Renal cortical epithelial cell (primary cell): ENCODE measurements at places on chromosomes 1 and 21.

DNA sequence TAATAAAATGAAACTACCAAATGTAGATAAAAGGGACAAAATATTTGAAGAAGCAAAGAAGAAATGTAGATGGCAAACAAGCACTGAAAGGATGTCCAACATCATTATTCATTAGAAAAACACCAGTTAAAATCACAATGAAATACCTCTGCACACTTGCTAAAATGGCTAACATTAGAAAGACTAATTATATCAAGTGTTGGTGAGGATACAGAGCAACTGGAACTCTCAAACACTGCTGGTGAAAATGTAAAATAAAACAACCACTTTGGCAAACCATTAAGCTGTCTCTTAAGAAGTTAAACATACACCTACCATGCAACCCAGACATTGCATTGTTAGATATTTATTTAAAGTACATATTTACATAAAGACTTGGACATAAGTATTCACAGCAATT lies 138.6 kb upstream of the FGGY start:
- no peak for DNase-seq

DNA sequence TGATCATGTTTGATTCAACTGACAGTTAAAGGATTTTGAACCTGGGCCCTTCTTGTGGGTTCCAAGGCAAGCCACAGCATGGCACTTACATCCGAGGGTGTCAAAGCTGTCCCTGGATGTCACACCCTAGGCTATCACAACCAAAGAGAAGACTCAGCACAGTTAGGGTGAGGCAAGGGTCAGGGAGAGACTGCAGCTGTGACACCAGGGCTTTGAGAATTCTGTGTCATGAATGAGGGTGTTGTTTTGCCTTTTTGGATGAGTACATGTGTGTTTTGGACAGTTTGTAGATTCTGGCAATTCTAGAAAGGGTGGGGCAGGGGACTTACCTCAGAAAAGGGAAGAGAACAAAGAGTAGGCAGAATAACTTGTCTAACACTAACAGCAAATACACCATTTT lies 37.8 kb upstream of the ZNF326 start:
- DNase-seq, result no peak

GRCh38 chr1:226657895-226658545 lies 81.1 kb downstream of the ITPKB start:
- no peak for DNase-seq

- DNase-seq, result no peak
These were observed 62.1 kb upstream of the CNTN2 start for GRCh38 chr1:204980840-204981405.

GRCh38 chr21:41660748-41661147 lies 106.1 kb downstream of the RIPK4 start:
- DNase-seq, result no peak

DNA sequence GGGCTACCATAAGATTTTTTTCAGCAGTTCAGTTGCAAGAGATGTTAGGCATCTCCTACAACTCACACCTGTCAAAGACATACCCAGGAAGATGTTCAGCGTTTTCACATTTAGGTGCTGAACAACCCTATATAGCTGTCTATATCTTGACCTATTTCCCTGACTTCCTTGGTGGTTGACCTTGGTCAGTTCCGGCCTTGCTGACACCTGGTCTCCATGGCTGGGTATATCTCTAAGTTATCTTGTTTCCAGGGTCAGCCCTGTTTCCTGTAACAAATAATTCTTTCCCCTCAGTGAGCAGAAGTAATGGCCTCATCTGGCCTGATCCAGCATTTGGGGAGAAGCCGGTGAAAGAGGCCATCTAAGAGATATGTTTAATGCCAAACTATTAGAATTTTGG lies 2.4 kb upstream of the BTG2 start:
- no peak for DNase-seq

GRCh38 chr1:70090141-70090540 lies 115.2 kb downstream of the LRRC40 start:
- no peak for DNase-seq

DNA sequence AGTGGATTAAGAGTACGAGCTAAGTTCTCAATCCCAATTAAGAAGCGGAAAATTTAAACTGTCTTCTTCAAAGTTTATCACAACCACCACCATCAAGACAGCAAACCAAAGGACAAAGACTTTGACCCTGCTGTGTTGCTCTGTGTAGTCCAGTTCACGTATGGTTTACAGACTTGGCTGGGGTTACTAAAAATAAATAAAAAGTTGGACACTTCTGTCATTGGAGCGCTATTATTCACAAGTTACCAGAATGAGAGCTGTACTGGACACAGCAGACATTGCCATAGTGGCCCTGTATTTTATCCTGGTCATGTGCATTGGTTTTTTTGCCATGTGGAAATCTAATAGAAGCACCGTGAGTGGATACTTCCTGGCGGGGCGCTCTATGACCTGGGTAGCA lies 21.6 kb downstream of the MRPS6 start:
- DNase-seq, result no peak
